ENCODE measurements at places on chromosomes 4 and X.

- H3K27ac ChIP-seq: no peak overlapping the region
- no peak overlapping the region for H3K4me3 ChIP-seq
- H3K36me3 ChIP-seq: no peaks in the 10 kb centered on the region
- DNase-seq: no peak
Observed at GRCh38 chr4:105106426-105106825, 40.2 kb upstream of the TET2 start.

- H3K4me1 ChIP-seq: no peaks in the 10 kb centered on the region
- no peaks in the 10 kb centered on the region for H3K27me3 ChIP-seq
- no peak overlapping the region for H3K27ac ChIP-seq
- H3K36me3 ChIP-seq: no peaks in the 10 kb centered on the region
Observed at GRCh38 chrX:44143061-44143602, 169.9 kb upstream of the NDP start.

DNA sequence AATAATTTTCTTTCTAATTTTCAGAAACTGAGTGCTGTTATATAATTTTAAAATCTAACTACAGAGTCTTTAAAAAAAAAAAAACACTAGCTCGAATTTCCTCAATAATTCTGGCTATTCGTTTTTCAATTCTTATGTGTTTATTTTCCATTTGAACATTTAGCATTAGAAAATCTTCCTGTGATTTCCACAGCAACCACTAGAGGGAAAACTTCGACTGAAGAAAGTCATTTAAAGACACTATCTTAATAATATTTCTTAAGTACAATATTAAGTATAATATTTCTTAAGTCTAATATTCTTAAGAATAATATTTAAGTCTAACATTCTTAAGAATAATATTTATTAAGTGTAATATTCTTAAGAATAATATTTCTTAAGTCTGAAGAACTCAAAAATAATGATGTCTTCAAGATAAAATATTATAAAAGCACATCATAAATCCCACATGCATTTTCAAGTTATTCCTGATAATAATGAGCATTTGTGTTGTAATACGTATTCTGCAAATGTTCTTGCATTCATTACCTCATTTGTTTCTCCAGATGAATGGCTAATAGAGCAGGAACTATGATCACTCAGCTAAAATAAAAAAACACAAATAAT is 118.4 kb upstream of the WDR17 start:
- H3K27me3 ChIP-seq: no peaks in the 10 kb centered on the region
- H3K27ac ChIP-seq: peak overlapping the region; percentile 8
- H3K4me3 ChIP-seq: peak overlapping the region; percentile 12
- peak; percentile 48 for DNase-seq
- H3K4me1 ChIP-seq: peaks cover 8% of the 10 kb centered on the region
- H3K36me3 ChIP-seq: no peaks in the 10 kb centered on the region

GRCh38 chrX:40273356-40274050 is 175.7 kb upstream of the BCOR start:
- no peak for DNase-seq
- no peak overlapping the region for H3K27ac ChIP-seq
- no peak overlapping the region for H3K4me3 ChIP-seq

DNA sequence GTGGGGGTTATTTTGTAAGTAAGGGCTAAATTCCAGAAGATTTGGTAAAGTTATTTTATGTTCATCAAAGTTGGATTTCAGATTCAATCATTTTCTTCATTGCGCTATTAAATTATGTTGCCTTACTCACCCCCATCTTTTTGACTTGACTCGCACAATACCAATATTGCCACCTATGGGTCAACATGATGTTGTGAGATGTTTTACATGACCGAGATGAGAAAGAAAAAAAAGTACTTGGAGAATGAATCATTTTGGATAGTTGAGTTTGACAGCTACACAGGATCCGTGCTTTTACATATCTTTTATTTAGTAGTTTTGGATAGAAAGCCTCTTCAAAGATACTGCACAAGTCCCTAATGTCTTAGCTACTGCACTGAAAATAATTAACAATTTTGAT is 224.2 kb upstream of the EMCN start:
- H3K36me3 ChIP-seq: no peaks in the 10 kb centered on the region
- peaks cover 7% of the 10 kb centered on the region for H3K4me1 ChIP-seq
- no peak overlapping the region for H3K4me3 ChIP-seq
- H3K27ac ChIP-seq: no peak overlapping the region
- H3K27me3 ChIP-seq: no peaks in the 10 kb centered on the region
- DNase-seq: peak; percentile 25

GRCh38 chr4:76704133-76704881 is 193.6 kb downstream of the SOWAHB start:
- no peak overlapping the region for H3K27ac ChIP-seq
- peaks cover 72% of the 10 kb centered on the region for H3K4me1 ChIP-seq
- DNase-seq: no peak
- H3K27me3 ChIP-seq: no peaks in the 10 kb centered on the region

DNA sequence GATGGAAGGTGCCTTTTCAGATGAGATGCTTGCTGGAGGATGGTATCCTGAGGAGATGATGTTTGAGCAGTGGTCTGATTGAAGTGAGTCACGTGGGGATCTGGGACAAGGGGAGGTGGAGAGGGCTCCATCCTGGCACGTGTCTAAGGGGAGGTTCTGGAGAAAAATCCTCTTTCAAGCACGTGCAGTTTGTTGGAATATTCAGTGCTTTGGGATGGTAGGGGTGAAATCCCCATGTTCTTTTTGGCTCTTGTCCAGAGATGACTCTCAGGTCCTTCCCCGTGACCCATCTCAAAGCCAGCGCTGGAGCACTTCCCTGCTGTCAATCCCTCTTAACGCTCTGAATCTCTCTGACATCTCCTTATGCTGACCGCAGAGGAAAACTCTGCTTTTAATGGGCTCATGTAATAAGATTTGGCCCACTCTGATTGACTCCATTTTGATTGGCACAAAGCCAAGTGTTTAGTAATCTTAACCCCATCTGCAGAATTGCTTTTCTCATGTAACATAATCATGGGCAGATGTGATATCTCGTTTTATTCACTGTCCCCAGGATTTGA is 10.8 kb upstream of the KLKB1 start:
- DNase-seq: no peak
- no peak overlapping the region for H3K27ac ChIP-seq
- H3K4me3 ChIP-seq: no peak overlapping the region

DNA sequence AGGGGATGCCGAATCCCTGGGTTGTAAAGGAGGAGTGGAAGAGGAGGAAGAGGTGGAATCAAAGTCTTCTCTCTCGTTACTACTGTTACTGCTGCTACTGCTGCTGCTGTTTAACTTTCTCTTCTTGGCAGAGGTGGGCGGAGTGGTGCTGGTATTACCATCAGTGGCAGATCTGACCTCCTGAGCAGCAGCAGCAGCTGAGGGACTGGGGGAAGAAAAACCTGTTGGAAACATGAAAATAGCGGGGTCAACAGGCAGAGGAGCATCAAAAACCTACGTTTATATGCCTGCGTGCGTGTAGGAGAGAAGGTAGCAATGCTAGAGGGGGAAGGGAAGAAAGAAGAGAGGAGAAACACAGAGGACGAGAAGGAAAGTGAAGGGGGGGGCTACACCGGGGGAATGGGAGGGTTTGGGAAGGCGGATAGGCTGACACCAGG is 339 bp downstream of the CUL4B start:
- peak overlapping the region; percentile 88 for H3K27ac ChIP-seq
- no peaks in the 10 kb centered on the region for H3K27me3 ChIP-seq
- H3K4me3 ChIP-seq: peak overlapping the region; percentile 80
- peak; percentile 52 for DNase-seq

DNA sequence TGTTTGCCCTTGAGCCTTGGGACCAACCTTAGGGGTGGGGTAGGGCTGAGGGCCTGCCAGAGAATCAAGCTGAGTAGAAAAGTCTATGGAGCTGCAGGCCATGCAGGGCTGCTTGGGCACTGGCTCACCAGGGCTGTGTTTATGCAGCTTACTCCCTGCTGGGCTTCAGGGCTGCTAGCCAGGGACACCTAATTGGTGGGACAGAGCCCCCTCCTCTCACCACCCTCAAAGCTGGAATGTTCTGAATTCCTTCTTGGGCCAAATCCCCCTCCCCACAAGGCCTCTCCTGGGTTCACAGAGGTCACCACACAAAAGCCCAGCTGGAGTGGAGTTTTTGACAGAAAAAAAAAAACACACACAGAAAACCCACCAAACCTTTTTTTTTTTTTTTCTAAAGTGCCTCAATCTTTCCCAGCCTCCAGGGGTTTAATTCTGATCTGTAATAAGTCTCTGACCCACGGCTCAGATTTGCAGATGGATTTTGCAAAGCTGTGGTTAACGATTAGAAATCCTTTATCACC is at the start of gene CLDN2:
TSS of gene CLDN2 (plus strand) at position 471 of the 521 bp plus-strand sequence. CDS start 7,827 bp downstream, outside the sequence.
- H3K36me3 ChIP-seq: no peaks in the 10 kb centered on the region
- H3K27me3 ChIP-seq: no peaks in the 10 kb centered on the region
- no peak within 1 kb of the TSS for H3K4me3 ChIP-seq
- no peak within 1 kb of the TSS for H3K27ac ChIP-seq
- no peak for DNase-seq
- no peaks in the 10 kb centered on the region for H3K4me1 ChIP-seq

DNA sequence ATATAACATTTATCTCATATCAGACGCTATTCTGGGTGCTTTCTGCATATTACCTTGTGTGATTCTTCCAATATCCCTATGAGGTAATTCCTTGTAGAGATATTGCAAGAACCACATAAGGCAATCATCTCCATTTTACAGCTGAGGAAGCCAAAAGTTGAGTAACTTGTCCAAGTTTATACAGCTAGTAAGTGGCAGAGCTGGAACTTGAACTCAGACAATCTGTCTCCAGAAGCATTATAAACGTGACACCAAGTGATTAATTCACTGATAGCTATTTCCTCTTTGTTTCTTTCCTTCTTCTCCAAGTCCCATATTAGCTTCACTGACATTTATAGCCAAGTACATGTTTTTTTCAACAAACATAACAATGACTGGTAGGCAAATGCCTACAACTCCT is 7.3 kb downstream of the EMCN start:
- no peak overlapping the region for H3K27ac ChIP-seq
- H3K4me1 ChIP-seq: no peaks in the 10 kb centered on the region
- no peaks in the 10 kb centered on the region for H3K27me3 ChIP-seq
- DNase-seq: no peak
- H3K4me3 ChIP-seq: no peak overlapping the region

DNA sequence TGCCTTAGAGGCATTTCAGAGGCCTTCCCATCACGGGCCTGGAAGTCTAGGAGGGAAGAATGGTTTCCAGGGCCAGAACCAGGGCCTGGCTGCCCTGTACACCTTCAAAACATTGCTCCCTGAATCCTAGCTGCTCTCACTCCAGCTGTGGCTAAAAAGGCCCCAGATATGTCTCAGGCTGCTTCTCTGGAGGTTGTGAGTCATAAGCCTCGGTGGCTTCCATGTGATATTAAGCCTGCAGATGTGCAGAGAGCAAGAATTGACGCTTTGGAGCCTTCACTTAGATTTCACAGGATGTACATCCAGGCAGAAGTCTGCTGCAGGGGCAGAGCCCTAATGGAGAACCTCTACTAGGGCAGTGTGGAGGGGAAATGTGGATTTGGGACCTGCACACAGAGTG is 502.5 kb downstream of the GRXCR1 start:
- DNase-seq: no peak
- H3K36me3 ChIP-seq: no peaks in the 10 kb centered on the region
- H3K4me1 ChIP-seq: no peaks in the 10 kb centered on the region
- H3K27me3 ChIP-seq: no peaks in the 10 kb centered on the region

GRCh38 chrX:132015875-132016274 is 7.2 kb upstream of the STK26 start:
- H3K4me3 ChIP-seq: no peak overlapping the region
- no peak for DNase-seq
- no peaks in the 10 kb centered on the region for H3K27me3 ChIP-seq
- no peaks in the 10 kb centered on the region for H3K4me1 ChIP-seq
- H3K27ac ChIP-seq: no peak overlapping the region

DNA sequence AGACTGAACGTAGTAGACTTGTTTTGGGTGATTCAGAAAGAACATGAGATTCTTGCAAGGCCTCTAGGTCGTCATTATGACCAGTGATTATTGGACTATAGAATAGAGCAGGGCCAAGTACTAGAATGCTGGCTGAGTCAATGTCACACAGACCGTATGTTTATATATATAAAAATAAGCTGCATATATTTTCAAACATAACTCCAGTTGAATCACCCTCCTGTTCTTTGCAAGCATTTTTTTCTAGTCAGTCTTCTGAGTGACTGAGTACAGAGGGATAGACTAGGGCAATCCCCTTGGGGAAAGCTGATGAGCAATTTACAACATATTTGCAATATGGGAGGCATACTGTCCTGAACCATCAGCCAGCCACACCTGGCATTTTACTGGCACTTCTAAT is 48.4 kb upstream of the PRPS1 start:
- H3K36me3 ChIP-seq: no peaks in the 10 kb centered on the region
- no peak overlapping the region for H3K27ac ChIP-seq
- no peak for DNase-seq

GRCh38 chr4:80424225-80424581 is 88.7 kb downstream of the CFAP299 start:
- DNase-seq: no peak
- H3K36me3 ChIP-seq: no peaks in the 10 kb centered on the region
- no peak overlapping the region for H3K4me3 ChIP-seq

GRCh38 chr4:189828081-189828697 is 112.5 kb upstream of the FRG1 start:
- H3K27me3 ChIP-seq: no peaks in the 10 kb centered on the region
- H3K4me1 ChIP-seq: no peaks in the 10 kb centered on the region
- DNase-seq: no peak
- no peak overlapping the region for H3K4me3 ChIP-seq
- H3K27ac ChIP-seq: no peak overlapping the region

DNA sequence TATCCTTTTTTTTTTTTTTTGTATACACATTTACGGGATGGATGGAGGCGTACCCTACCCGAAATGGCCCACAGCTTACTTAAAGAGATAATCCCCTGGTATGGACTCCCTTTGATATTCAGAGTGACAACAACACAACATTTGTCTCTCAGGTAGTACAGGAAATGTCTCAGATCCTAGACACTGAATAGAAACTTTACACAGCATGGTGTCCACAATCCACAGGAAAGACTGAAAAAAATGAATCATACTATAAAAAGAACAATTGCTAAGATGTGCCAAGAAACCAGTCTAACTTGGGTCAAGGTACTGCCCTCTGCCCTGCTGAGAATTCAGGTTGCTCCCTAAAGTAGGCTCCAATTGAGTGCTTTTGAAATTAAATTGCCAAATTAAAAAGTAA is 100.8 kb upstream of the LANCL3 start:
- DNase-seq: no peak
- H3K4me1 ChIP-seq: no peaks in the 10 kb centered on the region
- no peak overlapping the region for H3K4me3 ChIP-seq
- H3K27ac ChIP-seq: no peak overlapping the region

DNA sequence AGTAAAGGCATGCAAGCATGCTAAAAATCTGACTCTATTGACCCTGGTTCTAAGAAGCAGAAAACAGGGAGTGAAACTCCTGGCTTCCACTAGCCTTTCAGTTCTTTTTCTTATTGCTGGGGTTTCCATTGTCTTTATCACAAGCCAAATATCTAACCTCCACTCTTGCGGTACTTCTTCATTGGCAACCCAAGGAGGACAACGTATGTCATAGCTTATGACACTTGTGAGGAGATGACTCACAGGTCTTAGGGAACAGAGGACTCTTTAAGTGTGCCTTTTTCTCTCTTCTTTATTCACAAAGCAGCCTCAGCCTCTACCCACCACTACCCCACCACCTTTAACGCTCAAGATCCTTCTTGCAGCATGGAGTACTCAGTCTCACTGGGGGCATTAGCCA is 124.2 kb downstream of the GUCY2F start:
- no peaks in the 10 kb centered on the region for H3K36me3 ChIP-seq
- no peaks in the 10 kb centered on the region for H3K4me1 ChIP-seq
- no peak for DNase-seq
- H3K27me3 ChIP-seq: no peaks in the 10 kb centered on the region
- H3K27ac ChIP-seq: no peak overlapping the region

Data from MM.1S (cell line).